Prostate gland (tissue), 2 donors: ENCODE measurements at places on chromosomes 2 and 18. TPM values are rescaled to one million over a fixed set of nuclear protein-coding genes. Genes with fewer than 3 reads are reported as not detected.

GRCh38 chr2:160125828-160126227 is 63.4 kb upstream of the PLA2R1 start:
- no peak for DNase-seq

GRCh38 chr18:53796040-53796729 is 428.3 kb downstream of the MBD2 start:
- DNase-seq, result no peak

- no peak for DNase-seq
These were observed 100.1 kb upstream of the MAP4K3 start for GRCh38 chr2:39537150-39537549.

DNA sequence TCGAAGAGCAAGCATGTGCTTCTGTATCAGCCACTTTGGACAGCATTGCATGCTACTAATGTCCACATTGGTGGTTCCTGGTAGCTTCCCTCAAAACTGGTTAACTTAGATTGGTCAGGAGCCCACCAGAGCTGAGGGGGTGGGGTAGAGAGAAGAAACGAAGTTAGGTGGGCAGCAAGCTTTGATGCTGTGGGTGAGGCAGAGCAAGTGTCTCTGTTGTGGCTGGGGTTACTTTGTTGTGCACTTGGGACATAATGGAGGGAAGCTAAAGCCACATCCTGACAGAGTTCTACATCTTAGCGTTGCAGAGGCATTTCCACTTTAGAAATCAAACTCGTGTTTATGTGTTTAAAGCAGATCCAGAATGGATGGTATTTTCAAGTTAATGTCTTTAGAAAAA is 82.7 kb downstream of the FAM168B start:
- DNase-seq, result no peak

DNA sequence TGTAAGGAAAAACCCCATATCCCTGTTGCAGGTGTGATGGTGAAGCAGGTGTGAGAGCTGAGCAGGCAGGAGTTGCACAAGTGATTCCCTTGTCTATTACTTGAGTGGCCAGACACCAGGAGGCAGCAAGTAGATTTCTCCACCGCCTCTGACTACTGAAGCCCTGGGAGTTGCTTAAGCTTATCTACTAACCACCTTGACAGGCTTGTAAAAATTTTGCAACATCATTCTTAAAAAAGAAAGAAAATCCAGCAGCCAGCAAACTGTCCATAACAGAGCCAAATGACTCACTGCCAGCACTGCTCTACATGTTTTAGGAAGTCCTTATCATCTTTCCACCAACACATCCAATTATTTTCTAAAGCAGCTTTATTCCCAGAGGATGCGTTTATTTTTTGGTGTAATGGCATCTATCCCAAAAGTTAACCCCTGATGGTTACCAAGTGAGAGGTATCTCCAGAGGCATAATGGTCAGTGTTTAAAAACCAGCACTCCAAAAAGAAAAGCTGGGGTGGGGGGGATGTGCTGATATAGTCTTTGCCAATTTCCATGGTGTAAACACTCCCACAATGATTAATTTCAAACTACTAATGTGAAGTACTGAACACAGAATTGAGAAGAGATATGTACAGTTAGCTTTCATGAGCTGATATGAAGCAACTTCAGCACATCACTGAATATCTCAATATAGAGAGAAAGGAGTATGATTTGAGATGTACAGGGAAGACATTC is 16.3 kb upstream of the GPR39 start:
- DNase-seq, result no peak

DNA sequence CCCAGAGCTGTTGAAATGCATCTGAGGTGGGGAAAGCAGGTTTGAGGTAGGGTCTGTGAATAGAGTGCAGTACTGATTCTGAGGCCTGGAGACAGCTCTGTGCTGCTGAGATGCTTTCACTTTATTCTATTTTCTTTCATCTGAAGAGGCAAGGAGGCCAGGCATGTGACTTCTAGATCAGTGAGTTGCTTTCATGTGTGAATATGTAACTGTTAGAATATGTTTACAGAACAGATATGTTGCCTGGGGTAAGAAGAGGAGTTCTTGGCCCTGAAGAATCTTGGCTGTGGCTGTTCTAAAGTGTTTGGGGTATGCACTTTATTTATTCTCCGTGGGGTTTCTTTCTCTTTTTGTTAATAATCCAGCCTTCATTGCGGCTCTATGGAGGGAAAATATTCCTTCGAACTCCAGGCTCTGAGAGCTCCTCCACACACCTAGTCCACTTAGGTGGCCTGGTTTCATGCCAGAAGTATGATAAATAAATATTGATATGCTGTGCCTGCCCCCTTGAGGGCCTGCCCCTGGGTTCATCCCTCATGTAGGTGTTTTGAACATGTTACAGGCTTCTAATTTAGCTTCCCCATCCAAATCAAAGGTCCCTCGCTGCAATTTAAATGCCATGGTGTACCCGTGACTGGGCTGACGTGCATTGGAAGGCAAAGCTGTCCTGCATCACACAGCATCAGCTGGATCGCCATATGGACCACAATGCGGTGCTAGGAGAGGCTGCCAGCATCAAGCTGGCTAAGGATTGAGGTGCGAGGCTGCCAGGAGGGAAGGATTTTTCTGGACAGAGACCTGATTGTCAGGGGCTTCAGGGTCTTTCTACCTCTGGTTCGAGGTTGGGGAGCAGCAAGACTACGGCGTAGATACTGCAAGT is 102.9 kb downstream of the PRKCE start:
- DNase-seq, result no peak

GRCh38 chr2:218465987-218466633 is 47.2 kb downstream of the VIL1 start:
- DNase-seq, result no peak

- no peak for DNase-seq
These were observed 46.4 kb downstream of the INSIG2 start for GRCh38 chr2:118134650-118135049.

The EML6 gene
- 0.46 TPM for total RNA-seq

- DNase-seq, result no peak
These were observed 119.3 kb upstream of the PKDCC start for GRCh38 chr2:41928526-41928925.

The ALK gene
- 0.14 TPM for total RNA-seq

DNA sequence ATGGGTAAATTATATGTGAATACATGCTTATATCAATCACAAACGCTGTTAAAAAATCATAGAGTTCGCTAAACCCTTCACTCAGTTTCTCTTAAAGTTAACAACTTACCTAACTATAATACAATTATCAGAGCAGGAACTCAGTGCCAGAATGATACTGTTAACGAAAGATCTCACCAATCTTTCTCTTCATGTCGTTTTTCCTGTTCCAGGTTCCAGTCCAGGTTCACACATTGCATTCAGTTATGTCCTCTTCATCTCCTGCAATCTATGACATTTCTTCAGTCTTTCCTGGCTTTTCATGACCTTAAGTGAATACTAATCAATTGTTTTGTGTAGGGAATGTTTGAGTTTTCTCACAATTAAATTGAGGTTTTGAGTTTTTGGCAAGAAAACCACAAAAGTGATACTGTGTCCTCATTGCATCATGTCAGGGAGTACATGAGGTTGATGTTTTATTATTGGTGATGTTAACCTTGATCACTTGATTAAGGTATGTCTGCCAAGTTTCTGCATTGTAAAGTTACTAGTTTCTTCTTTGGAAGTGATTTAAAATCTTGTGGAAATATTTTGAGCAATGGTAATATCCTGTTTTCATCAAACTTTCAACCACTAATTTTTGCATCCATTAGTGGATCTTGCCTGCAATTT is 131.9 kb downstream of the ESCO1 start:
- no peak for DNase-seq

DNA sequence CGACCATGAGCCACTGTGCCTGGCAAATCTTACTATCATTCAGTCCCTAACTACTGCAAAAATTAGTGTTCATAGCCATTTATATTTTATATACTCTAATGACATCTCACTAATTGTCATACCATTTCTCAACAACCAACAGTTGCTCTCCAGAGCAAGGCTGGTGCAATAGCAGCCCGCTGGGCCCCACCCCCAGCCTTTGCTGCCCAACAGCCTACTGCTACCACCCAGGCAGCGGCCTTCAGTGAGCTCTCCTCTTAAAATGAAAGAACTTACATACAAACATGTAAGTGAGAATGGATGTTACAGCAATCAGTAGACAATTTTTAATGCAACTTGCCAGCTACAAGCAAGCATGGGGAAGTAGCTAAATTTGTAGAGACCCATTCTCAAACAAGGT is 90.5 kb downstream of the HNRNPLL start:
- no peak for DNase-seq

The PRKCE gene
- 25.4 TPM for total RNA-seq

DNA sequence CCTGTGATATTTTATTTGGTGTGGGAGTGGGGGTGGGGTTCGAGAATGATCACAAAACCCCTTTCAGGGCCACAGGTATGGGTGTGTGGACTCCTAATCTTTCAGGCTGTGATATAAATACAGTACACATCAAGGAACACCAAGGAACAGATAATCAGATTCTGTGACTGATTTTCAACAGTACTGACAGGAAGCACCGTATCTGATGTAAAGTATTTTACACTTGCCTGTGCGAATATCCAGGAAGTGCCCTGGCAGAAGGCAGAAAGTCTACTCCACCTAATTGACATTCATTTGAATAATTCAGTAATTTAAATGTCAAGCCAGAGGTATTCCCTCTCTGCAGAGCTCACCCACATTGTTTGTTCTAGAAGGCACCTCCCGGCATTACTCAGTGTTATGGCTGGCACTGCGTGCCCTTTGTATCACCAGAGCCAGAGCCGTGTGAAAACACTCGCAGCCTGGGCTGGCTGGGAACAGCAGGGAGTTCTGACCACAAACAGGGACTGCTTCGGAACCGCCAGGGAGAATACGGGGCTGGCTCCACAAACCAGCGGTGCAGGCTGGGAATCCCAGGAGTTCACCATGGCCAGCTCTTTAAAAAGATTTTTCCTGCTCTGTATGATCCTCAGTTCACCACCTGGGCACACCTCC is 91.8 kb downstream of the ACVR1 start:
- peak; percentile 52 for DNase-seq

The LDLRAD4 gene
- 107 TPM for total RNA-seq

DNA sequence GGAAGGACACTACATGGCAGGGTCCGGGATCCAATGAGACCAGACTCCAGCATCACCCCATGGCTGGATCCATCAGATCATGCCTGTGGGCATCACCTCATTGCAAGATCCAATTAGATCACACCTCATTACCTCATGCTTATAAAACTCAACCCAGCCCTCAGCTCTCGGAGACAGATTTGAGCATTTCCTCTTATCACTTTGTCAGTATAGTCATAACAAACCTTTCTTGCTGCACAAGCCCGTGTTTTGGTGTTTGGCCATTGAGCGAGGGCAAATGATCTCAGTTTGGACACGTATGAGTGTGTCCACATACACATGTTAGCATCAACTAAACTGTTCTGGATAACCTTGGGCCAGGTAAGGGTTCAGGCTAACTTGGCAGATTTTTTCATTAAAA is 58.8 kb downstream of the CCDC195 start:
- no peak for DNase-seq

The GULP1 gene
- total RNA-seq, result 29.3 TPM

DNA sequence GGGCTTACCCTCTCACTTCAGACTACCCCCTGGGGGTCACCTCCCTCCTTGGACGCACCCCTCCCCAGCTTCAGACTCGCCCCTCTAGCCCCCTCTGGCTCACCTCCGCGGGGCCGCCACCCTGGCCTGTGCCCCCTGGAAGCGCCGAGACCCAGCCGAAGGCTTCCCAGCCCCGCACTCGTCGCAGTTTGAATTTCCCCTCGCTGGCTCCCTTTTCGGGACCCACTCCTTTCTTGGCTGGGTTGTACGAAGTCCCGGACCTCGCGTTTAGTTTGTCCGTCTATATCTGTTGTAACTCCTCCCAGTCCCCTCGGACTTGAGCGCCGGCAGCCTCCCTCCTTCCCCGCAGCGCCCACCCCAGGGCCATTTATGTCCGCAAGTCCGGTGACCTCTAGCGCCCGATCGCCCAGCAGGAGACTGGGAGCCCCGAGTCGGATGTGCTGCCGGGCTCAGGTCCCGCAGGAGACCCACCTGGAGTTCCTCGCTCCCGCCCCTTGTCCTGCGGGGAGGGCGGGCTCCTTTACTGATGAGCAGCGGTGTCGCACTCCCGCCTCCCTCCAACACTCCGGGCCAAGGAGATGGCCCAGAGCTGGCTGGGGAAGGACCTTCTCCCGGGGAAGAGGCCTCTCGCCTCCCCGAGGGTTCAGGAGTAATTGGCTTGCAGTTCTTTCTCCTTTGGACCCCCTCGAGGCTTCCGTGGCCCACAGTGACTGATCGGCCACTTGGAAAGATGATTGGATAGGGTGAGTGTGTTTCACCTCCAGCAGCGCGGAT is 692 bp upstream of the RAX start:
- DNase-seq, result no peak

GRCh38 chr2:72933646-72934151 is 16.4 kb downstream of the EMX1 start:
- no peak for DNase-seq

The PROKR1 gene
- not detected for total RNA-seq

DNA sequence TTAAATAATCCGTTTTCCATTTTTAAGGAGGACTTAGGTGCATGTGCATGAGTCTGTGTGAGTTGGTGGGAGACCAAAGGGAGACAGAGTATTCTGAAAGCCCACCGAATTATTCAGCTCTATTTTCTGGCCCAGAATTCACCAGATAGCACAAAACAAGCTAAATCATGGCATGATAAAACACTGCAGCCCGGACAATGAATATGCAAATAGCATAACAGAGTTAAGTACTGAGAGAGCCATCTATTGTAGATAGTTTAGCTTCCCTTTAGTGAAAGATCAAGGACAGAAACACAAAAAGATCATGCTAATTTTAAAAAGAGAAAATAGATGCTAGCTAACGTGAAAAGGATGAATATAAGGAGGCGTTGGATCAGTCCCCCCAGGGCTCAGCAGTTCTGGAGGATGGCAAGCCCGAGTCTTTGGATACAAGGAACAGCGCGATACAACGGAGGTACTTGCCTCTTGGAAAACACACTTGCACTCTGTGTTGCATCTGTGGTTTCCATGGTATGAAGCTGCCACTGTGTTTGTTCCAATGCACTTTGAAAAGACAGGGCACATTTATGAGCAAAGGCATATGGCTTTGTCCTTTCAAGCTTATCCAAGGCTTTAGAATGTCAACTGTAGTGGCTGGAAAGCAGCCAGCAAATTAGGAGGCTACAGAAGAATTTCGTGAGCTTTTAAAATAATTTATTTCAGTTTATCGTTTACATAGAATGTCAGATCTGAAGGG is 119.9 kb downstream of the LYPD1 start:
- no peak for DNase-seq

The SLC16A14 gene
- total RNA-seq, result 3.2 TPM

GRCh38 chr2:58665154-58665553 is 424.0 kb upstream of the FANCL start:
- DNase-seq, result no peak

The PFN4 gene
- total RNA-seq, result not detected

GRCh38 chr2:190627448-190628412 is 21.2 kb upstream of the NAB1 start:
- DNase-seq, result no peak

The DCDC2C gene
- total RNA-seq, result 5.9 TPM

GRCh38 chr2:209369656-209370055 is 54.2 kb upstream of the MAP2 start:
- DNase-seq, result no peak

GRCh38 chr2:187271825-187272224 is 176.2 kb downstream of the CALCRL start:
- no peak for DNase-seq

- no peak for DNase-seq
These were observed 402.9 kb downstream of the PARD3B start for GRCh38 chr2:204948024-204948763.

The ZAP70 gene
- 3.9 TPM for total RNA-seq
